Central memory CD8-positive, alpha-beta T cell (primary cell): ENCODE measurements at places on chromosomes 6 and 20.
A peak's percentile ranks its signal among the peaks of the same experiment; 100 is the strongest.

GRCh38 chr20:219290-220115 is 7.6 kb upstream of the DEFB129 start:
- no peak for DNase-seq
- no peak overlapping the region for H3K4me3 ChIP-seq
- H3K27me3 ChIP-seq, result peaks cover 71% of the 10 kb centered on the region
- no peaks in the 10 kb centered on the region for H3K36me3 ChIP-seq

DNA sequence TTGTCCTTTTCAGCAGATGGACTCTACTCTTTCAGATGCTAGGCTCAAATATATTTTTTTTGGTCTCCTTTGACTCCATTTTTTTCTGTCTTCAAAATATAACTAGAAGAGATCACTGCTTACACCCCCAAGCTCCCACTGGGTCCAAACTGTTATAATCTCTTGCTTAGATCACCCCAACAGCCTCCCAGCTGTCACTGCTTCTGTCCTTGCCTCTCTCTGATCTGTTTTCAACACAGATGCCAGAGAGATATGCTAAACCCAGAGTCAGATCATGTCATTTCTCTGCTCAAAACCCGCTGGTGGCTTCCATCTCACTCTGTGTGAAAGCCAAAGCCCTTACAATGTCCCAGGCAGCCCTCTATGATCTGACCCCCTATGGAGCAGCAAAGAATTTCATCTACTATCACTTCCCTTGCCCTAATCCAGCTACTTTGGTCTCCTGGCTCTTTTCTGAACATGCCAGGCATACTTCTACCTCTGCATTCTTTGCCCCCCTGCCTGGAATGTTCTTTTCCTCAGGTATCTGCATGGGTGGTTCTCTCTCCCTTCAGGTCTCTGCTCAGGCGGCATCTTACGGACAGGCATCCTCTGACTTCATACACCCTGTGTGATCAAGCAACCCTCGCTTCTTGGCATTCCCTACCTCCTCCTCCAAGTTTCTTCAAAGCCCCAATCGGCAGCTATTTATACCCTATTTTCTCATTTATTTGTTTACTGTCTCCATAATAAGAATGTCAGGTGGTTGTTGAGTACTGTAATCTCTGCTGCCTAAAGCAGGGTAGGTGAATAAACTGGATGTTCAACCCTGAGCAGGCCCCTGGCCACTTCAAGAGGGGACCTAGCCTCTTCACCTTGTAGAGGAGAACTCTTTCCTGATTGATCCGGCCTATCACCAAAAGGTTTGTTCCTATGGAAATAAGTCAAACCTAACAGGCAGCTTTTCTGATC is 43.6 kb upstream of the SLC4A11 start:
- H3K27ac ChIP-seq, result peak overlapping the region; percentile 7
- H3K4me3 ChIP-seq, result no peak overlapping the region
- H3K4me1 ChIP-seq, result no peaks in the 10 kb centered on the region

- no peaks in the 10 kb centered on the region for H3K36me3 ChIP-seq
- no peaks in the 10 kb centered on the region for H3K27me3 ChIP-seq
- no peaks in the 10 kb centered on the region for H3K4me1 ChIP-seq
- no peak overlapping the region for H3K27ac ChIP-seq
Measured at GRCh38 chr6:67881706-67882065, 753.4 kb upstream of the ADGRB3 start.

GRCh38 chr6:165508321-165508869 is 154.6 kb downstream of the PDE10A start:
- H3K36me3 ChIP-seq, result no peaks in the 10 kb centered on the region
- H3K27ac ChIP-seq, result no peak overlapping the region
- DNase-seq, result no peak
- no peak overlapping the region for H3K4me3 ChIP-seq

DNA sequence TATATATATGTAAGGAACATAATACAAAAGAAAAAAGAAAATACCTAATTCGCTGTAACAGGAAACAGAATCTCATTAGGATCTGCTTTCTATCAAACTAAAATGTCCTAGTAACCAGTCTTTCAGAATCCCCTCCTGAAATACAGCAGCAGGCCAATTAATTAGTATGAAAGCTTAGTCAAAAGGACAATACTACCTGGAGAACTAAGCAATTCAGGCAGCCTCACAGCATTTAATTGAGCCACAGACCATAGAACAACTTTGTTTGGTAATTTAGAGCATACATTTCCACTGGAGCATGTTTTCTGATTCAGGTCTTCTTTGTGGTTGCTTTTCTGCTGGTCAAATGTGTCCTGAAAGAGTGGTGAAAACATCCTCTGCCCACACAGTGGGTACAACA is 516.0 kb downstream of the LMBRD1 start:
- no peak overlapping the region for H3K27ac ChIP-seq
- no peaks in the 10 kb centered on the region for H3K36me3 ChIP-seq
- H3K4me3 ChIP-seq, result no peak overlapping the region

DNA sequence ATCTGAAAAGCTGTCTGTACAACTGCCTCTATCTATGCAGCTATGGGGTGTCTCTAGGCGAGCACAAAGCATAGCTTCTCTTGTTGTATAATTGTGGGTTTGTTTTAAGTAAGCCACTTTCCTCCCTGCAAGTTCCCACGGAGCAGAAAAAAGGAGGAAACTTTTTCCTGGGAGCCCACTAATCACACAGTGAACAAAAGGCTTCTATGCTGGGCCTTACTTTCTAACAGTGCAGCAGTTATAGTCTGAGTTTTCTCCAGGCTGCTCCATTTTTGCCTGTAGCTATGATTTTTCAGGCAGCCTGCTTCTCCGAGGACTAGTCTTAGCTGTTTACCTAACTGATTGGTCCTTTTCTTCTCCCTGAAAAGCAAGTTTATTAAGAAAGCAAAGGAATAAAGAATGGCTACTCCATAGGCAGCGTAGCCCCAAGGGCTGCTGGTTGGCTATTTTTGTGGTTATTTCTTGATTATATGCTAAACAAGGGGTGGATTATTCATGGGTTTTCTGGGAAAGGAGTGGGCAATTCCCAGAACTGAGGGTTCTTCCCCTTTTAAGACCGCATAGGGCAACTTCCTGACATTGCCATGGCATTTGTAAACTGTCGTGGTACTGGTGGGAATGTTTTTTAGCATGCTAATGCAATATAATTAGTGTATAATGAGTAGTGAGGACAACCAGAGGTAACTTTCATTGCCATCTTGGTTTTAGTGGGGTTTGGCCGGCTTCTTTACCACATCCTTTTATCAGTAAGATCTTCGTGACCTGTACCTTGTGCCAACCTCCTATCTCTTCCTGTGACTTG is 84.3 kb downstream of the OPRM1 start:
- H3K27ac ChIP-seq, result no peak overlapping the region
- H3K4me1 ChIP-seq, result no peaks in the 10 kb centered on the region
- peaks cover 66% of the 10 kb centered on the region for H3K27me3 ChIP-seq
- no peak for DNase-seq
- H3K4me3 ChIP-seq, result no peak overlapping the region
- H3K36me3 ChIP-seq, result no peaks in the 10 kb centered on the region
